ENCODE measurements at places on chromosomes 7 and 10.

- DNase-seq: no peak
Observed at GRCh38 chr7:71645836-71646235, 513.9 kb downstream of the GALNT17 start.

DNA sequence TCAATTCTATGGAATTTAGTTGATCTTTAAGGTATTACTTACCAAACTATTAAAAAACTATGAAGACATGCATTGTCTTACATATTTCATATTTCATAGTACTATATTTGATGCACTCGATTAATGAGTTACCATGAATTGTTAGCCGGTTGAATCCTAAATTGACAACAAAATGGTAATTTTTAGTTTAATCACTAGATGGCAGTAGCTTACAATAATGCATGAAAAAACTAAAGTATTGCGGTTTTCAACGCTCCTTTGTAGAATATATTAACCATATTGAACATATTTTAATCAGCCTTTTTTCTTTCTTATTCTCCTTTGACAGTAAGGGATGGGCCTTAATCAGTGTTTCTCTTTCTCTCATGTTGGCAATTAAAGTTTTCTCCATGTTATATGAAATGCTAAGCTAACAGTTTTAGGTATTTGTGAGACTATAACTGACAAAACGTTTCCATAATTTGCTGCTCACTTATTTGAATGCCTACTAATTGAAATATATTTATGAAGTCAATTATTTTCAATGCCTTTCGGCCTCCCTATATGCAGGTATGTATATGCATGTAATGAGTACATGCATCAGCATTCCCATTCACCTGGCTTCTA, 48.5 kb upstream of the ARL4A start:
- peak; percentile 77 for DNase-seq

GRCh38 chr10:8056871-8057331, 2.4 kb downstream of the GATA3 start:
- DNase-seq: no peak

GRCh38 chr7:158494162-158494586, 93.4 kb downstream of the PTPRN2 start:
- peak; percentile 26 for DNase-seq

- DNase-seq: no peak
Observed at GRCh38 chr10:118276204-118276603, 65.9 kb downstream of the FAM204A start.

- DNase-seq: no peak
Observed at GRCh38 chr10:32941357-32941756, 16.7 kb downstream of the ITGB1 start.

- peak; percentile 84 for DNase-seq
Observed at GRCh38 chr10:96043893-96044715, 721 bp downstream of the CCNJ start.

GRCh38 chr7:27185013-27185853, at the start of gene HOXA11:
HOXA11 (minus strand) TSS chr7:27185232; CDS start chr7:27185144, 88 bp downstream.
- no peak for DNase-seq

DNA sequence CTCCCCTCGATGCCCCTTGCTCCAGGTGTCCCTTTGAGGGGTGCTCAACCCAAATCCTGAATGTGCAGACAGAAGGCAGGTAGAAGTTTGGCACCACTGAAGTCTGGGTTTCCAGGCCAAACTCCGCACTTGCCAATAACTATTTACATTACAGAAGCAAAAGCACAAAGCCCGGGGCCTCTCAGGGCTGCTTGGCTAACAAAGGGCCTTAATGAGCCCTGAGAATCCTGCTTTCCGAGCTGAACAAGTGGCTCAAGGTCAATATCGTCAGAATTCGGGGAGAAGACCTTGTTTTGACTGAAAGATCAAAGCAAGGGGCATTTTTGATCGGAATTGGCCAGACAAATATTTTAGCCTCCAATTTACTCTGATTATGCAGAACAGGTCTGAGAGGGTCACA, 189.9 kb downstream of the HERPUD2 start:
- DNase-seq: no peak

DNA sequence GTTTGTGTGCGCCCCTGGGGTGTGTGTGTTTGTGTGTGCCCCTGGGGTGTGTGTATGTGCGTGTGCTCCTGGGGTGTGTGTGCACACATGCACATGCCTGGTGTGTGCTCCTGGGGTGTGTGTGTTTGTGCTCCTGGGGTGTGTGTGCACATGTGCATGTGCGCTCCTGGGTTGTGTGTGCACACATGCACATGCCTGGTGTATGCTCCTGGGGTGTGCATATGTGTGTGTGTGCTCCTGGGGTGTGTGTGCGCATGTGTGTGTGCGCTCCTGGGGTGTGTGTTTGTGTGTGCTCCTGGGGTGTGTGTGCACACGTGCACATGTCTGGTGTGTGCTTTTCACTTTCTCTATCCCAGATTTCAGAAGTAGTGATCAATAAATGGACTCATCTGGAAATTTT, 321.0 kb downstream of the WDR37 start:
- no peak for DNase-seq

DNA sequence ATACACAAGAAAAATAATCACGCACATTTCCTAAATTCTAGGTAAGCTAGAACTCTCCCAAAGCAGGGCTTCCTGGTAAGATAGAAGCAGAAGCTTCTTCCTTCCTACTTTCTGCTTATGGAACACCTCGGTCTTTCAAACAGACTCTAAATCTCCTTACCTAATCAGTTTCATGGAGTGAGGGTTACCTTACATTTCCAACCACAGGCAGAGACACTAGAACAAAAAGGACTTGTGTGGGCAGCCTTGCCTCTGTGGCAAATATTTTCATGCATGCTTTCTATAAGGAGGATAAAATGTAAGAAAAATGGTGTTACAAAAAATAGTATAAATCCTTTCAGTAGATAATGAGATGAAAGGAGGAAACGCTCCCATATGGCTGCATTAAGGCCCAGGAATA, 386.3 kb upstream of the SMIM30 start:
- no peak for DNase-seq

GRCh38 chr7:129202058-129202777, 13.8 kb downstream of the SMO start:
- DNase-seq: no peak

Measured in OCI-M1 (cell line).